ENCODE measurements at places on chromosomes 3 and 15.

DNA sequence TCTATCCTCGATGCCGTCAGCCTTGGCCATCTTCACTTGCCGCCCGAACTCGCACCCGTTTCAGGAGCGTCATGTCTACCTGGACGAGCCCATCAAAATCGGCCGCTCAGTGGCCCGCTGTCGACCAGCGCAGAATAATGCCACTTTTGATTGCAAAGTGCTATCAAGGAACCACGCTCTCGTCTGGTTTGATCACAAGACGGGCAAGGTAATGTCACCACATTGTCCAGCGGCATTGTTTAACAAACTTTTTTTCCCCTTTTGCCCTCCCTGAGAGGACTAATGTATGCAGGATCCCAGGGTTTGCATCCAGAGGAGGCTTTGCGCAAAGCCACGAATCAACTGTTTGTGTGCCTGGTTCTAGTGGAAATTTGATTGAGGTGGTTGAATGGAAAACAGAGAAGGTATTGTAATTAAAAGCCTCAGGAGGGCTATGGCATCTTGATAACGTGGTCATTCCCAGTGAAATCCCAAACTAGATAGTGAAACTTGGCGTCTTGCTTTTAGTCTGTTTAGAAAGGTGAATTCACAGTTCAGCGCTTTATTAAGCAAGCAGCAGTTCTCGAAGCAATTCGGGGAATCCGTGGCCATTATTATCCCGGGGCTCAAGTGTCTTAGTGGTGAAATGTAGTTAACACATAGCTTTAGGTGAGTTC is 1.7 kb downstream of the SLMAP start:
- DNase-seq: no peak

DNA sequence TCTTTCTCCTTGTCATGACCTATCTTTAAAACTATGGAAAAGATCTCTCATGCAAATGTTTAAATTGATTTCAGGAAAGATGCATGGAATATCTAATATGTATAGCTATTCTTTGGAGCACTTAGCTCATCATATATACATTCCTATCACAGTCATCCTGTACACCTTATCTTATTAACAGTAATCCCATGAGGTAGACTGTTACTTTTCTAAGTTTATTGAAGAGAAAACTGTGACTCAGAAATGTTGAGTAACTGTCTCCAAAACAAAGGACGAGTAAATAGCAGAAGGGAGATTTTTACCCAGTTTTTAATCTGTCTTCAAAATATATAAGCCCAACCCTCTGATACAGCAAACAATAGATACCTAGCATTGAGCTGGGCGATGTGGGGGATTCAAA is 308.3 kb downstream of the GAP43 start:
- no peak for DNase-seq

DNA sequence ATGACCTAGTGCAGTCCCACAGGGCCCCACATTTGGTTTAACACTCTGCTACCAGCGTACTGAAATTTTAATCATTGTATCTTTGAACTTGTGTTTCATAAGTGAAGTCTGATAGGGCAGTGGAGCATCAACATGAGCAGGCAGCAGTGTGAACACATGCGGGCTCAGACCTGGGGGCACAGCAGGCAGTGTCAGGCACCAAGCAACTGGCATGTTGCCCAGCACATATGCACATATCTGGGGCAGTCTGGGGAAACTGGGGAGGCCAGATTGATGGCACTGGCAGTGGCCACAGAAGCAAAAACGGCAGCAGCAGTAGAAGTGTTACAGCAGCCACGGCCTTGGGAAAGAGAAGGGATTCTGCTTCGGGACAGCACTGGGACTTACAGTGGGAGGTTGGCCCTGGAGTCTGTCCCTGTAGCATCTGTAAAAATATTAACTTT is 353.9 kb upstream of the KCNMB2 start:
- DNase-seq: no peak

GRCh38 chr3:71554649-71555048 is 28.9 kb downstream of the FOXP1 start:
- no peak for DNase-seq

DNA sequence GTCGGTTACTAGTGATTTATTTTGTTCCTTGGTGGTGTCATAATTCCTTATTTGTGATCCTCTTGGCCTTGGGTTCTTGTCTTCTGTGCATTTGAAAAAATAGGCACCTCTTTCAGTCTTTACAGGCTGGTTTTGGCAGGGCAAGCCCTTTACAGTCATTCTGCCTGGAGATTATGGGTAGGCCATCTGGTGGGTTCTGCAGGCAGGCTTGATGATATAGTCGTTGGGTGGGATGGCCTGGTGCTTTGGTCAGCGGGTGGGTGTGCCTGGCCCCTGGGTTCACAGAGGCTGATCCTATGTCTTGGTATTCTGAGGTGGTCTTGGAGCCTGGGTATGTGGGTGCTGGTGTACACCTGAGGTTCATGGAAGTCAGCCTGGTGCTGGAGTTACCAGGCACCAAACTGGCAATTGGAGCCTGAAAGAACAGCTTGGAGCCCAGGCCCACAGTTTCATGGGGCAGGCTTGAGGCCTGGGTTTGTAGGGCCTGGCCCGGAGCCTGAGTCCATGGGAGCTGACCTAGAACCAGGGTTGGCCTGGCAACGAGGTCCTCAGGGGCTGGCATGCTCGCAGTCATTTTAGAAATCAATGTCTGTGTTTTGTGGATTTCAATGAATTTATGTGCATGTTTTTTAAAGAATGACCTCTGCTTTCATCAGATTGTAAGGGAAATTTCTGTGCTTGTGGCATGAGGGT is 63.3 kb downstream of the DOCK3 start:
- DNase-seq: no peak

DNA sequence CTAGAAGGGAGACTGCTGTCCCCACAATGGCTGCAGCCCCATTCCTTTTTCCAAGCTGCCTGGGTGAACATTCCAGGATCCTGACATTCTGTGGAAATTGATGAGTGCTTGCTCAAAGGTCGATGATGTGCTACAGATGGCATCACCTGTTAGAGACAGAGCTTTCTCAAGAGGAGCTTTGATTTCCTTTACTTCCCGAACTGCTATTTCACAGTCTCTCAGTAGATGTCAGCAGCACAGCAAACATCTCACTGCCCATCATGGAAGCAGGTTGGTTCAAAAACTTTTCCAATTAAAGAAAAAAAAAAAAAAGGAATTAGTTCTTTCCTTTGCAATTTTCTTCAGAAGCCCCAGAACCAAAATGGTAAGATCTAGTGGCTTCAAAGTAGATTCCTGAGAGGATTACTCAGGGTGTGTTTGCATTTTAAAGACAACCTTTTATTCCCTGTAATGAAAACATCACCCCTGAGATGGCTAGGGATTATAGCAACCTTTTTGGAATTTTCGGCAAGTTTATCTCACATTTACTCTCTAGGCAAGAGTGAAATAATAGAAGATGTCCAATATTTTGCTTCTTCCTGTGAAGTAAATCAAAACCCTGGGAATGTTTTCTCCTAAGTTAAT is 44.8 kb downstream of the POLR2M start:
- DNase-seq: no peak

- no peak for DNase-seq
Observed at GRCh38 chr15:67187351-67187854, 67.1 kb downstream of the AAGAB start.

DNA sequence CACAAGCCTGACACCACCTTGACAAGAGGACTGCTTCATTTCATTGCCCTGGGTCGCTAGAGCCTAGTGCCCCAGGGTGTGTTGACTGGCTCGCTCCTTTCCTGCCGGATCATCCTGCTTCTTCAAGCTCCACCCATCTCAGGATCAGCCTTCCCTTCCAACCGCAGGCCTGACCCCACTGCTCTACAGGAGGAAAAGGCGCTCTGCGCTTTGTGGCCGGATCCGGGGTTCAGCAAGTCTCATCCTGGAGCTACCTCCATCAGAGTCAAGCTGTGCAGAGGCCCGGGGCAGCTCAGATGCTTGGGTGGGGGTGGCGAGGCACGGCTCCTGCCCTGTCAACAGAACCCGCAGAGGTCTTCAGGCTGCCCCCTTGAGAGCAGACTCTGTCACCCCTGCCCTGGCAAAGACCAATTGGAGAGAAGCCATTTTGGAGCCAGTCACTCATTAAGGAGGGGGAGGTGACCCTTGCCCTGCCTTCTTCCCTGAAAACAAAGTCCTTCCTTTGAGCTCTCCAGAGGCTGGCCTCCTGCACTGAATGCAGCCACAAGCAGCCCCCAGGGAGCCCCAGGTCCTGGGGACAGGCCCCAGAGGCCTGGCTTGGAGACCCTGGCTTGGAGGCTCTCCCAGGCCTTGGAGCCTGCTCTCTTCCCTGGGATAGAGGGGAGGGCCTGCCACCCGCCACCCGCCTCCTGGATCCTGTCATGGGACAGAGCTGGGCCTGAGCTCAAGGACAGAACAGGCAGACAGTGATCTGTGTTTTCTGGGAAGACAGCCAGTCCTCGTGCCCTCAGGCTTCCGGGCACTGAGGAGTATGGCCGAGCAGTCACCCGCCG is 80.3 kb downstream of the CPN2 start:
- peak; percentile 85 for DNase-seq

GRCh38 chr15:92853222-92853621 is 46.9 kb upstream of the CHD2 start:
- DNase-seq: no peak

DNA sequence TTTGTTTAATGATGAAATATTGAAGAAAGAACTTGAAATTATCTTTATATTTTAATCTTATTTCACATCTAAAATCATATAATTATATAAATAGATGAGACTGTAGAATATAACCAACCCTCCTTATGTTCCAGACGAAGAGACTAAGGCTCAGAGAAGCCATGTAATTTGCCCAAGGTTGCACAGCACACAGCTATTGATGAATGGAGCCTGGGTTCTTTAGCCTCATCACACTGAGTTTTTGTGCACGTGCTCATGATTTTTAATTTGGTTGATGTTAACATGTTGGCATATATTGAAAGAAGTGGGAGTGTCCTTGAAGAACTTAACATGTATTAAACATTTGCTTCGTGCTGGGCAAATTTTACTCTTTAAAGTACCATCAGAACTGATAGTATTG is 151.6 kb downstream of the FNDC3B start:
- no peak for DNase-seq

- DNase-seq: peak; percentile 15
Observed at GRCh38 chr15:91908391-91908790, 54.9 kb downstream of the SLCO3A1 start.

DNA sequence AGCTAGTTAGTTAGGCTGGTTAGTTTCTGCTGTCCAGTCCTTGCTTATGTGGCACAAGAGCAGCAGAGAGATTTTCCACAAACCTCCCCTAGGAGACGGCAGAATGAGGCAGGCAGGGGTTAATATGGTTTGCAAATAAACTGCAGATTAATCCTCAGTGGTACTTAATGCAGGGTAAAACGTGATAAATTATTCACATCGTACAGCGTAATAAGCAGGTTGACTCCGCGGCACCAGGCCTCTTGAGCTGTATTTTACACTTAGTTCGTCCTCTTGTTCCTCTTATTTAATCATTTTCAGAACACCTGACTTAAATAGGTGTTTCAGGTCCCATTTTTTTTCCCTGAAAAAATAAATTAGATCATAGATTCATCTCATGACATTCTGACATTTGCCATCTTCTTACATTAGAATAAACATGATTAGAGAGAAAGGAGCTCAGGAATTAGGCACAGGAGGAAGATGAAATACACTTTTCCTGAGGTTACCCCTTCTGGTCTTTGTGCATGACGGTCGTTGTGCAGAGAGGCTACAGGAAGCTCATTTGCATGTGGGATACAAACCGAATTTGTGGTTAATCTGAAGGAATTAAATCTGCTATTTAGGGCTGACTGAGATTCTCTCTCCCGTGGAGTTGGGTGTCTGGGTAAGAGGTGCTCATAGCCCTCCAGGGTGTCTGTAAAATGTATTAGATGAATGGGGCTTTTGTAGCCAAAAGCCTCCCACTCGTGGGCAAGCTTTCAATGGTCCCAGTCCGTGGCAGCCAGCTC is 27.1 kb upstream of the VPS8 start:
- no peak for DNase-seq

DNA sequence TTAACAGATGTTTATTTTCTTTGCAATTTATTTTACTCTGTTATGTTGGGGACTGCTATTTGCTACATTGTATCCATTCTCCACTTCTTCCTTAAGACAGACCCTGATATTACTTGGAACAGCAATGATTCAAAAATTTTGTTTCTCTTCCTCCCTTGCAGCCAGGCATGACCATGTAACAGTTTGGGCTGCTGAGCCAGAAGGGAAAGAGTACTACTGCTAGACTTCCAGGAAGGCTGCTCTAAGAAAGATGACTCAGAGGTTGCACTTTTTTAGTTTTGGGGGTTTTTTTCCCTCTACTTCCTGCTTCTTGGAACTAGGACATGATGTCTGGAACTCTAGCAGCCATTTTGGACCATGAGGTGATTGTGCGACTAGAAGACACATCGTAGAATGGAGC is 10.3 kb downstream of the PRR20G start:
- no peak for DNase-seq

DNA sequence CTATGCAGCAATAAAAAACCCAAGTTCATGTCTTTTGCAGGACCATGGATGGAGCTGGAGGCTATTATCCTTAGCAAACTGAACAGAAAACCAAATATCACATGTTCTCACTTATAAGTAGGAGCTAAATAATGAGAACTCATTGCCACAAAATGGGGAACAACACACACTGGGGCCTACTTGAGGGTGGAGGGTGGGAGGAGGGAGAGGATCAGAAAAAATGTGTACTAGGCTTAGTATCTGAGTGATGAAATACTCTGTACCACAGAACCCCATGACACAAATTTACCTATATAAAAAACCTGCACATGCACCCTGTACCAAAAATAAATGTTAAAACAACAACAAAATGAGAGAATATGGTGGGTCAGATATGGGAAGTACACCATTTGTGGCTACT is 49.6 kb upstream of the AADACL2 start:
- DNase-seq: no peak

GRCh38 chr15:75985971-75986370 is 26.3 kb downstream of the NRG4 start:
- no peak for DNase-seq

GRCh38 chr15:32781781-32782180 is 64.0 kb downstream of the GREM1 start:
- DNase-seq: no peak

GRCh38 chr3:23991306-23991682 is 46.2 kb downstream of the NR1D2 start:
- DNase-seq: no peak

GRCh38 chr3:117618462-117618861 is 908.9 kb downstream of the TUSC7 start:
- DNase-seq: no peak

DNA sequence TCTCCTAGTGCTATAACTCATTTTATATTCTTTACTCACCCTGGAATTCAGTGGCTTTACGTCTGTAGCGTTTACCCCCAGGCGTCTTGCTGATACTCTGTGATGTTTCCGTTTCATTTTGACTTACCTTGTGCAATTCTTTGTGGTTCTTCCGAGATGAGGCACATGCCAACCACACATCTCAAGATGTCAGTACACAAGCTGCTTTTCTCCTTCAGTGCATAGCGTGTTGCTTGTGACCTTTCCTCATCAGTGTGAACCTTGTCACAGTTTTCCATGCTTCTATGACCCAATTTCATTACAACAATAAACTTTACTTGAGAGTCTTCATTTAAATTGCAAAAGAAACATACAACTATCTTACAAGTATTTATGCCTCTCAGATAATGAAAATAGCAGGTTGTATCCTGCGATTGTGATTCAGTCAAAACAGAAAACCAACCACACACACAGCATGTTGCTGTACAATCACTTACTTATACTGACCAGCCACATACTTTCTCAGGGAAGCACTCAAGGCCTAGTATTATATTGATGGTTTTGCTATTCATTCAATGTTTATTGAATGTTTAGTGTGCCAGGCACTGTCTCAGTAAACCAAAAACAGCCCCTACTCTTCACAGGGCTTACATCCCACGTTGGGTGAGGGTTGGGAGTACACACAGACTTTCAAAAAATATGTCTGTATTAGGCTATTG is 4.6 kb upstream of the TBL1XR1 start:
- DNase-seq: no peak

- DNase-seq: no peak
Observed at GRCh38 chr3:25143356-25144025, 284.6 kb upstream of the RARB start.
